Stimulated activated CD4-positive, alpha-beta T cell treated with anti-CD3 and anti-CD28 coated beads, Interleukin-2, amount 100 ng/mL, for 24 hours (primary cell): ENCODE measurements at places on chromosomes 1 and 21.

DNA sequence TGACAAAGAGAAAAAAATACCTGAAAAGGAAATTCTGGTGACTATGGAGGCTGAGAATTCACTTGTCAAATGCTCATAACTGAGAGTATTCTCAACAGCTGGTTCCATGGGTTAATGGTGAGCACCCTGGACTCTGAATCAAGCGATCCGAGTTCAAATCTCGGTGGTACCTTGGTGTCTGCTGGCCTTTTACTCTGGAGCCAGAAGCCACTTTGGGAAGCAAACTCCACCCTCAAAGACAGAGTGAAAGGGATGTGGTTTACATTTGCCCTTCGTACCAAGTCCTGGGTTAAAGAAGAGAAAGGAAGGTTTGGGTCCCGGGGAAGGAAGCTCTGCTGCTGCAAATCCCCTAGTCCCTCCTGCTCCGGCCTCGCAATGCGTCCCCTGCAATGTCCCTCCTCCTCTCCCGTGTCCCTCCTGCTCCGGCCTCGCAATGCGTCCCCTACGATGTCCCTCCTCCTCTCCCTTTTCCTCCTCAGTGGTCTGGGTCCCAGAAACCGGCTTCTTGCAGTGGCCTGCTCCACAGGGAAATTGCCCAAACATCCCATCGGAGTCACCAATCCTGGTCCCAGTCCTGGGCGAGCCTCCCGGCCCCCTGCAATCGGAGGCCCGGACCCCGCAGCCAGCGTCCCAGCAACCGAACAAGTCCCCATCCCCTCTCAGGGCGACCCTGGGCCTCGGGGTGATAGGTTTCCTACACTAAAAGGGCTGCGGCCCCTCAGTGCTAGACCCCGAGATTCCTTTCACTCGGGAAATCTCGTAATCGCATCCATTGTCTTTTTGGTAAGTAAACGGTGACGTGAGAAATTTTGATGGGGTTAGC is 129.4 kb downstream of the PPIAL4G start:
- DNase-seq: peak; percentile 22

GRCh38 chr1:178733972-178734371 is 8.9 kb downstream of the RALGPS2 start:
- DNase-seq: no peak

DNA sequence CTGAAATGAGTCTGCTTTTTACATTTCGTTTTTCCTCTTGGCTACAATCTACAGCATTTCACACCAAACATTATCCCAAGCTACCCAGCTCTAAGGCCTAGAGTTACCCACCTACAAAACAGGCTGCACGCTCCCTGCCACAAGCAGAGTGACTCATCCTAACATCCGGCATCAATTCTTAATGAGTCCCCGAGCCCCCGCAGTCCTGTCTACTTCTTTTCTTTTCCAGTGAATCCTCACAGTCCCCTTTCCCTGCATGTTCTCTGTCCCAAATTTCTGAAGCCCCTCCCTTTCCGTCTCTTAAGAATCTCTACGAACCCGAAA is 650 bp downstream of the PCNX2 start:
- DNase-seq: peak; percentile 34

DNA sequence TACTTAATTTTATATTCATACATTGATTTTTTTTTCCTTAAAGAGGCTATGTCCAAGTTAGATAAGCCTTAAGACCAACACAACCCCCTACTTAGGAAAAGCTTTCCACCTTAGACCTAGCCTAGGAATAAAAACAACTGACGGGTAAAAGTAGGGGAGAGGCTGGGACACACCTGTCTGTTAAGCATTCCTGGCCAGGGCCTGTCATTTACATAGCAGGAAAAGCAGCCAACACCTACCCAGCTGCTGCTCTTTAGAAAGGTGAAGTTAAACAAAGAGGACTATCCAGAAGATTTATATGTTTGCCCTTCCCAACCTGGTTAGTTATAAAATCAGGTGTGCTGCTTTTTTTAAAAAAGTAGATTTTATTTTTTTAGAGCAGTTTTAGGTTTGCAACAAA is 29.1 kb upstream of the SAMD13 start:
- no peak for DNase-seq

DNA sequence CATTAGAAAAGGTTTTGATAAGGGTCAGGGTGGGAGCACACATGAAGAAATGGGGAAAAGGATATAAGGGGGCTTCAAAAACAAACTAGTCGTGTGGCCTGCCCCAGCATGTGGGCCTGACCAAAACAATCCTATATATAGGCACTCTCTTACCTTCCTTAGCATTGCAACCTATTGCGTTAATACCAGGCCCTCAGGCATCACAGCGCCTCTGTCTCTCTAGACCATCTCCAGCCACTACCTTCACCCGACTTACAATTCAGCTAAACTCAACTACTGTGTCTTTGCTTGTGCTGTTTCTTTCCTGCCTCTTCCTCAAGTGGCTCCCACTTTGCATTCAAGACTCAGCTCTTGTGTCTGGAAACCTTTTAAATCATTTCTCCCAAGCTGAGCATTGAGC is 47.0 kb upstream of the GJA5 start:
- no peak for DNase-seq

GRCh38 chr21:34986561-34987500 is 62.3 kb downstream of the RUNX1 start:
- peak; percentile 72 for DNase-seq

DNA sequence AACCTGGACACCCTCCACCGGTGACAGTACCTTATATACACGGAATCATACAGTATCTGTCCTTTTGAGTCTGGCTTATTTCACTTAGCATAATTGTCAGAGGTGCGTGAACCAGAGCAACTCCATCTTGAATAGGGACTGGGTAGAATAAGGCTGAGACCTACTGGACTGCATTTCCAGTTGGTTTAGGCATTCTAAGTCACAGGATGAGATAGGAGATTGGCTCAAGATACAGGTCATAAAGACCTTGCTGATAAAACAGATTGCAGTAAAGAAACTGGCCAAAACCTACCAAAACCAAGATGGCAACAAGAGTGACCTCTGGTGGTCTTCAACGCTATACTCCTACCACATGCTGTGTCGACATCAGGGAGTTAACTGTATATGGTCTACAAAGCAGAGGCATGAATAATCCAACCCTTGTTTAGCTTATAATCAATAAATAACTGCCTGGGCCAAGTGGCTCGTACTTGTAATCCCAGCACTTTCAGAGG is 1.4 kb upstream of the FDPS start:
- DNase-seq: no peak

DNA sequence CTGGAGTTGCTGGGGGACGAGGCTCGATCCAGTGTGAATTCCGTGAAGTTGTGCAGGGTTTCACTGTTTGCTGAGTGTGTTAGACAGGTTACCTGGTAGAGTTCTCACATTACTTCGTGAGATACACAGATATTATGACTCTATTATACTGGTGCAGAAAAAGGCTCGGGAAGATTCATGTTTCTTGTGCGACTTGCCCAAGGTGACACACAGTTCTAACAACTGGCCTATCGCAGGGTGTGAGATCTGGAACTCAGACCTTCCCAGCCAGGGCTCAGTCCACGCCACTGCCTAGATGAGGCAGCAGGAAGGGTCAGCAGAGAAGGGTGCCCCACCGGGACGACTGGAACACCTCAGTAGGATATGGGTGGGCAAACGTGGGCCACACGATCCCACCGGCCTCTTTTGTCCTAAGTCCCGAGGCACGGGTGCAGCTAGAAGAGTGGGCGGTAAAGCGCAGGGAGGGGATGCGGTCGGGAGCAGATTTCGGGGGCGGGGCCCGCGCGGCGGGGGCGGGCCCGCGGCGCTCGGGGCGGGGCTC is 296 bp upstream of the RNPEP start:
- DNase-seq: peak; percentile 75

- DNase-seq: no peak
These were observed 9.4 kb upstream of the GPX7 start for GRCh38 chr1:52592637-52593323.

GRCh38 chr1:235011599-235012435 is 116.8 kb downstream of the TOMM20 start:
- DNase-seq: peak; percentile 94

- DNase-seq: no peak
These were observed 93.6 kb downstream of the LEPR start for GRCh38 chr1:65514041-65514440.

GRCh38 chr1:179278920-179279319 is 14.7 kb upstream of the SOAT1 start:
- no peak for DNase-seq

- no peak for DNase-seq
These were observed 102.7 kb downstream of the CRYAA start for GRCh38 chr21:43271452-43272020.

DNA sequence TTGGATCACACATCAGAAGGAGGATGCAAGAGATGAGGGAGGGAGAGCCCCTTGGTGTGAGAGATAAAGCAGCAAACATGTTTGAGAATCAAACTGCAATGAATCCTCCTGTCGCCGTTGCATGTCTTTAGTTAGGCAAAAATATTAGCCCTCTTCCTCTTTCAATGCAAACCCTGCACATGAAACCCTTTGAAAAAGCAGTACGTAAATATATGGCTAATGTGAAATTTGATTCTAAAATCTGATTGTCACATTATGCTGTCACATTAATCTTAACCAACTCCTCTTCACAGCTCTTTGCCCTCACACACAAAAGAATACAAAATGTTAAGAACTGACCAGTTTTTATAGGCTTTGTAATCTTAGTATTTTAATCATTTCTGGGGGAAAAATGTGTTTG is 63.4 kb downstream of the WDR64 start:
- no peak for DNase-seq

- peak; percentile 54 for DNase-seq
These were observed 9.9 kb downstream of the TOR1AIP2 start for GRCh38 chr1:179867493-179868330.

DNA sequence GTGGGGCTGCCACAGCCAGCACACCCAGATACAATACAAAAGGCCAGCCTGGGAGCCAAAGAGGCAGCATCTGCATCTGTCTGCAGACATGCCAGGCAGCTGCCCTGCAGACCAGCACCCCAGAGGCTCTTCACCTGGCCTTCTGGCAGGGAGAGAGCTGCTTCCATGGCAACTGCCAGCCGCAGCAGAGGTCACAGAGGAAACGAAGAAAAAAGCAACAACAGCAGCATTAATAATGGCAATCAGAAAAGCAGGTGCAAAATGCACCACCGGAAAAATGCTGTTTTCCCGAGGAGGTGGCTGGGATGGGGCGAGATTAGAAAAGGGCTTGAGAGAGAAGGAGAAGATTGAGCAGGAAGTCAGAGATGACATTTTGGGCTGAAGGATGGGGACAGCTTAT is 309.5 kb downstream of the PCP4 start:
- no peak for DNase-seq

- peak; percentile 6 for DNase-seq
These were observed 262.5 kb upstream of the B3GALT2 start for GRCh38 chr1:193448682-193449461.

GRCh38 chr21:31022306-31022705 is 16.0 kb downstream of the KRTAP19-8 start:
- DNase-seq: no peak

GRCh38 chr1:234602334-234603220 is 7.4 kb downstream of the IRF2BP2 start:
- no peak for DNase-seq

- no peak for DNase-seq
These were observed 99.1 kb downstream of the DNM3 start for GRCh38 chr1:171940368-171940767.

DNA sequence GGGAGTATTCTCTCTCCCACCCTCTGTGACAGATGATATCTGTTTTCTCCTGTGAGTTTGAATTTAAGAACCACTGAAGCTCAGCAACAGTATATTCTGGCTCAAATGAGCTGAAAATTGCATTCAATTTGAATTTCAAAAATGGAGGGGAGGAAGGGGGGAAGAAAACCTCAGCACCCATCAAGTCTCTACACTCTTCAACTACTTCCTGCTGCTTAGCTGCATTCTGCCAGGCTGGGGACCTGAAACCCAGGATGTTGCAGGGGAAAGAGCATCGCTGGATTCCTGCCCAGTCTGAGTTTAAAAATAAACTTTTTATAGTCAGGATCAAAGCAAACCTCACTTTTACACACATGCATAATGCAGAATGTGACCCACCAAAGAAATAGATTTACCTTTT is 214.3 kb upstream of the ESRRG start:
- DNase-seq: no peak

- no peak for DNase-seq
These were observed 10.2 kb upstream of the HNRNPR start for GRCh38 chr1:23354245-23354644.

DNA sequence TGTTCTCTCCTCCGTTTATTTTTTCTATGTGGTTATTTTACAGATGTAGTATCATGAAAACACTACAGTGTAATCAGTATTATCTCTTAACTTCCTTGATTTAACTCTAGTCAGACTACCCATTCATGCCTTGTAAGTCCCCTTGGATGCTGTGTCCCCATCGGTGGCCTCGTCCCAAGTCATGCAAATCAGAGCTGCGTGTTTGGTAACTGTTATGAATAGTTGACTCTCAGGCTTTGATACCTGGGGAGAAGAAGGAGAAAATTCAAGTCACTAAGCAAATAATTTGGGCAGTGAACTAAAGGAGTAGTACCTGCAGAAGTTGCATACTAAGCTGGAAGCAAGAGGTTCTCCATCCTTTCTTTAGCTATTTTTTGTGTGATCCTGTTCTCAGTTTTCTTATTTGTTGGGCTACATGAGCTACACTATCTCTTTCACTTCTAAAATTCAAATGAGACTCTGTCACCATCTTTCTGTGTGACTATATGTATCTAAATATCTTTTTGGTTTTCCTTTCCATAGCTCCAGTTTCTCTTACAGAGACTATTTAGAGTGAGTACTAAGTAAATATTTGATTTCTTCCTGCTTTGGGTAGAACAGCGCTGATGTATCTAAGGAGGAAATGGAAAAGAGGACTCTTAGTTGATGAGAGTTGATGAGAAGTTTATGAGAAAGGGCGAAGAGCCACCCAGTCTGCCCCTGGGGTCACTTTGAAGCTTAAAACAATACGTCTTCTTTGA is 50.9 kb downstream of the VANGL2 start:
- DNase-seq: no peak

- no peak for DNase-seq
These were observed 29.5 kb downstream of the DRAM2 start for GRCh38 chr1:111110197-111110899.

GRCh38 chr1:24673341-24673740 is 30.2 kb downstream of the SRRM1 start:
- DNase-seq: no peak

- DNase-seq: no peak
These were observed 9.8 kb downstream of the NADK start for GRCh38 chr1:1768249-1768992.

- no peak for DNase-seq
These were observed 68.5 kb downstream of the GPATCH2 start for GRCh38 chr1:217562229-217562878.

GRCh38 chr1:21909787-21910503 is 27.2 kb downstream of the HSPG2 start:
- DNase-seq: peak; percentile 37

- no peak for DNase-seq
These were observed 17.1 kb upstream of the KIF1B start for GRCh38 chr1:10193288-10193687.

- DNase-seq: no peak
These were observed 112.0 kb downstream of the UBE2U start for GRCh38 chr1:64315402-64315801.

DNA sequence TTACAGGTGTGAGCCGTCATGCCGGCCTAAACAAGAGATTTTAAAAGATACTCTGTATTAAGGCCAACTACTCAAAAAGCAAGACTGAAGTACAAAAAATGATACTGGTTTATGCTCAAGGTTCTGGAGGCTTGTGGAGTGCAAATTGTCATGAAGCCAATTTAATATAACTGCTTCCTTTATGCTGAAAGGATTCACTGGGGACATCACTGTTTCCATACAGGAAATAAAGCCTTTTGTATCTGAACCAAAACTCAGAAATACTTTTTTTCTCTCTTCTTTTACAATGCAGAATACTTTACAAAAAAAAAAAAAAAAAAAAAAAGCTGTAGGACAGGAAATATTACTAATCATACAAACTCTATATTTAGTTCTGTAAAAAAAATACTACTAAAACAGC is 55.5 kb upstream of the CNN3 start:
- DNase-seq: no peak
